ENCODE measurements at places on chromosomes 7 and 10.

GRCh38 chr7:22841954-22842353 lies 19.3 kb upstream of the TOMM7 start:
- no peak for DNase-seq

GRCh38 chr10:102524746-102525145 lies 21.0 kb downstream of the SUFU start:
- DNase-seq = no peak

DNA sequence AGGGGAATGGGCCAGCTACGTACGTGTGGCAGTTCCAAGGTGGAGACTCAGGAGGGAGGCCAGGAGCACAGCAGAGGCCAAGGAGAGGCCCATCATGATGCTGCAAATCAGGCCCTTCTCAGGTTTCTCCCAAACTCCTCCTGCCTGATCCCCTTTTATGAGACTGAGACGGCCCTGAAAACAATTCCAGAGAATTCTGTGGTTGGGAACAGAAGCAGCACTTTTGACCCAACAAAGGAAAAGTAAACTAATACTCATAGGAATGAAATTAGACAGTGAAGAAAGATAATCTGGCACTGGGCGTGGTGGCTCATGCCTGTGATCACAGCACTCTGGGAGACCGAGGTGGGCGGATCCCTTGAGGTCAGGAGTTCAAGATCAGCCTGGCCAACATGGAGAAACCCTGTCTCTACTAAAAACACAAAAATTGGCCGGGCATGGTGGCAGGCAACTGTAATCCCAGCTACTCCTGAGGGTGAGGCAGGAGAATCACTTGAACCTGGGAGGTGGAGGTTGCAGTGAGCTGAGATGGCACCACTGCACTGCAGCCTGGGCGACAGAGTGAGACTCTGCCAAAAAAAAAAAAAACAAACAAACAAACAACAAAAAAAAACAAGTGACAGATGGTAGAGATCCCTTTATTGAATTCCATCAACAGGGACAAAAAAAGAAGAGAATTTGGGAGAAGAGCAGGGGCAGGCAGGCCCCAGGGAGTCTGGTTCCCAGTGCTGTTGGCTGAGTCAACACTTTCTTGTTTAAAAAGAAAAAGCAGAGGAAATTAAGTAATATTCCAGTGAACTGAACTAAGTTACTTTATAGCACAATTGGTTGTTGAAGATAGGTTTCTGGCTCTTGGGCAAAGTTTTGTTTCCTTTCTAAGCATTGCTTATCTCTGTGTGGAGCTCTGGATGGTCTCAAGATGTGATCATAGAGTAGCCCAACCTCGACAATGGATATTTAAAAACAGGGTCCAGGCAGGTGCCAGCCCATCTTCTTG lies at the start of gene CCL26:
TSS of gene CCL26 (minus strand) at position 131 of the 997 bp plus-strand sequence. CDS start at position 96, 35 bp downstream.
- DNase-seq = no peak

DNA sequence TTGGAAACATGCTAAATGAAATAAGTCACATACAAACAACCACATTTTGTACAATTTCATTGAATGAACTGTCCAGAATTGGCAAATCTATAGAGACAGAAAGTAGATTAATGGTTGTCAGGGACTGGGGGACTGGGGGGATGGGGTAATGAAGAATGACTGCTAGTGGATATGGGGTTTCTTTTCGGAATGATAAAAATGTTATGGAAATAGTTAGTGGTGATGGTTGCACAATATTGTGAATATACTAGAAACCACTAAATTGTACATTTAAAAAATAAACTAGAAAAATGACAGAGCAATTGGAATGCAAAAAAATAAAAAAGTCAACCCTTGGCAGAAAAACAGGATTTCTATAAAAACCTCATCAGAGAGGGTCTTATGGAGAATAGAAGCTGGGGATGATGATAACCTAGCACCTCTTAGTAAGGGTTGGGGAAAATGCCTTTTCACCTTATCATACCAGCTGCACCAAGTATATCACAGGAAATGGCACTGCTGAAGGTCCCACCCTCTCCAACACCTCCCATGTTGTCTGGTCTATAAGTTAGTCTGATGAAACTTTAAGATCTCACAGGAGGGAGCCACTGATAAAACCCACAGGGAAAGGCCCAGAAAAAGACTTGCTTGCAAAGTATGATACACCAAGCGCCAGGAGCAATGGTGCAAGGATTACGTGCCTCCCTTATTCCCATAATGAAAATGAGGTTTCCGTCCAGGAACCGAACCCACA lies 23.1 kb upstream of the JAZF1 start:
- no peak for DNase-seq

- DNase-seq = no peak
Measured at GRCh38 chr10:46227571-46227935, 59.2 kb upstream of the ANTXRL start.

DNA sequence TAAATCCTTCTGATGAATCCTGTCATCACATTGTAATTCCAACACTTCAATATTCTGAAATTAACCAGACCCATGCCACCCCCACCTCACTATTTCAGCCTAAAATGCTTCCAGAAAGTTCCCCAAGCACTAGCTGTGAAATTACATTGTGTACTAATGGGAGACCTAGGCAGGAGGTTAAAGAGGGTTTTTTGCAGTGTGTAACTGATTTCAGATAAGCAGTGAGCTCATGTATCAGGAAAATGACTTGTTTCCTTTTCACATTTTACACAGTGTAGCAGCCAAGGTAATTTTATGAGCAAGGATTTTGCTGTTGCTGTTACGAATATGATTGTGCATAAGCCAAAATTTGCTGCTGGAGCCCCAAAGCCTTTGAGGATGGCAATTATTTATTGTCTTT lies 129.0 kb downstream of the INHBA start:
- DNase-seq = no peak

DNA sequence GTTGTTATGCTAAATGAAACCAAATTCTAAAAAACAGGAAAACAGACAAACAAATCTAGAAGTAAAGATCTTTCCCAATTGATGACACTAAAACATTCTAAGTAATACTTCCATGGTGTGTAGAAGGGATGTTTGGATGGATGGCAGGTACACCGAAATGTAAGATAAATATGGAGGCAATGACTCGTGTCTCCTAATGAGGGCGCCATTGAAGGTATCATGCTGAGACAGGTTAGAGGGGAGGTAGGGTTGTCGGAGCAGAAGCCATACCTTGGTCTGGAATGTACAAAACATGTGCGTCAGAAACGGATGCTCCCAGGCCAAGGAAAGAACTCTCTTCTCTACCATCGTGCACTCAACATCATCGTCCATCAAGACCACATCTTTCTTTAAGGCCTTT lies 101.4 kb downstream of the PRKCQ start:
- no peak for DNase-seq

- DNase-seq = no peak
Measured at GRCh38 chr10:113982296-113982695, 61.4 kb upstream of the ADRB1 start.

- DNase-seq = no peak
Measured at GRCh38 chr10:125029584-125030242, 87.8 kb downstream of the ZRANB1 start.
